Stimulated activated CD8-positive, alpha-beta memory T cell treated with anti-CD3 and anti-CD28 coated beads, Interleukin-4, amount 100 ng/mL, for 48 hours (primary cell): ENCODE measurements at places on chromosomes 6 and 20.

DNA sequence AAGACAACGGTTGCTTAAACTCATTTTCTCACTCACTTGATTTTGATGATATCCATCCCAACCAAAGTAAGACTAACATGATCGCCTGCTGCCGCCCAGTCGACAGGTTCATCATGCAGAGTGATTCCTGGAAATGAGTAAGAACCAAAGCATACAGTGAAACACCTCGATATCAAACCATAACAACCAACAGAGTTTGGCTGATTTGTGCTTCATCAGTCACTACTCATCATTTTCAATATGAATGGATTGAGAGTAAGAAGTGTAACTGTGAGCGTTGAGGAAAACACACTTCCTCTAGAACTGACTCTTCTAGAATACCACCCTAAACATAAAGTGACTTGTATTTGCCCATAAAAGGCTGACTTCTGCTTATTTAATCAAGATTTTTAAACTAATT lies 29.2 kb upstream of the ALDH8A1 start:
- DNase-seq, result peak; percentile 64

GRCh38 chr20:57282670-57283361 lies 16.4 kb upstream of the BMP7 start:
- DNase-seq, result no peak

- no peak for DNase-seq
These were observed 267.1 kb downstream of the ERMARD start for GRCh38 chr6:170018422-170018935.

DNA sequence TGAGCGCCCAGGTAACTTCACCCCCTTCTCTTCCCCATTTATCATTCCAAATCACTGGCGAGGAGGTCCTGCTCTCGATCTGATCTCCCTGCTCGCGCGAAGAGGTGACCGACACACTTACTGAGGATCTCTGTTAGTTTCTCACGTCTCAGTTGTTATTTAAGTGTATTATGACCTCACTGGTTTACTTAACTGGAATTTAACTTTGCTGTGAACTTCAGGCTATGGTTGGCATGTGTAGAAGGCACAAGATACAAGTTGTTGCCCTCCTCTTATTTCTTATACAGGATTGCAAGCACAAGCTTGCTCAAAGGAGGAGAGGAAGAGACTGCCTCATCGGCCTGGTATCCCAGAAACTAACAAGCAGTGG lies 1.2 kb downstream of the RNF217 start:
- DNase-seq, result no peak

GRCh38 chr6:37980222-37980595 lies 160.7 kb downstream of the ZFAND3 start:
- no peak for DNase-seq

GRCh38 chr20:47239719-47240067 lies 116.8 kb downstream of the ZMYND8 start:
- no peak for DNase-seq

DNA sequence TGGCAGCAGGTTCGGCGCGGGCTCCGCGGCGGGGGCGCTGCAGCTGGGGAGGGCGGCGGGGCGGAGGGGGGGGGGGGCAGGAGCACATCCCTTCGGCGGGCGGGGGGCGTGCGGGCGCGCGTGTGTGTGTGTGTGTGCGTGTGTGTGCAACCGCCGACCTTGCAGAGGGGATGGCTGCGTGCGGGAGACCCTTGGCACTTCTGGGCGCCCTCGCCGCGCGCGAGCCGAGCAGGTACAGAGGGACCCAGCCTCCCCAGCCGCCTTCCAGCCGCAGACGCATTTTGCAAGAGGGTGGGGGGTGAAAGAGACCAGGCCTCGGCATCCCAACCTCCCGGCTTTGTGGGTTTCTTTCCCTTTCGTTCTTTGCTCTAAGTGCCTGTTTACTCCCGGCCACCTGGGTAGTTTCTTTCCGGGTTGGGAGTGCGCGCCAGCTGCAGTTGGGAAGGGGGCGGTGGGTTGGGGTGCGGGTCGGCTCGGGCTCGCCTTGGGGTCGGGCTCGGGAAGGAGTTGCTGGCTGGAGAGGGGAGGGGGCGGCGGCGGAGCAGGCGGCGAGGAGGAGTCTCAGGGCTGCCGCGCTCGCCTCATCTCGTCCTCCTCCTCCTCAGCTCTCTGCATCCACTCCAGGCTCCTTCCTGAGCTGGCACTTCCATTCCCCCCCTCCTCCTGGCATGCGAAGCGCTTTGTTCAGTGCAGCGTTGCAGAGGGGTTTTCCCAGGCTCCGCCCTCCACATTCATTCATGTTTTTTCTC lies 620 bp downstream of the HIVEP1 start:
- peak; percentile 83 for DNase-seq

DNA sequence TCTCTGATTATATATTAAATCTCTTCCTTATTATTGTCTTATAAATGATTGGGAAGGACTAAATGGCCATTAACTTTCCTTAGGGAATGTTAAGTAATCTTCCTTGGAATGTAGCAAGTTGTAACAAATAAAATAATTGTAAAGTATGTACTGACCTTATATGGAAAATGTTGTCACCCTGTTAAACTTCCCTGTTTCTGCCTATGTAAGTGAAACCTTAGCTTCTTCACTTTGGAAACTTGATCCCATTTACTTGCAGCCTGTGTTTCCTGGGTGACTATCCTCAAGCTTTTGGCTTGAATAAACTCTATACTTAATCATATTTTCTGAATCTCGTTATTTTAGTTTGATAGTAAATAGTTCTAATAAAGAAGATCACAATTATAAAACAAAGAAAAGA lies 519.5 kb upstream of the PTCHD4 start:
- DNase-seq, result no peak

GRCh38 chr20:17873410-17874270 lies 95.0 kb downstream of the SNX5 start:
- DNase-seq, result no peak

DNA sequence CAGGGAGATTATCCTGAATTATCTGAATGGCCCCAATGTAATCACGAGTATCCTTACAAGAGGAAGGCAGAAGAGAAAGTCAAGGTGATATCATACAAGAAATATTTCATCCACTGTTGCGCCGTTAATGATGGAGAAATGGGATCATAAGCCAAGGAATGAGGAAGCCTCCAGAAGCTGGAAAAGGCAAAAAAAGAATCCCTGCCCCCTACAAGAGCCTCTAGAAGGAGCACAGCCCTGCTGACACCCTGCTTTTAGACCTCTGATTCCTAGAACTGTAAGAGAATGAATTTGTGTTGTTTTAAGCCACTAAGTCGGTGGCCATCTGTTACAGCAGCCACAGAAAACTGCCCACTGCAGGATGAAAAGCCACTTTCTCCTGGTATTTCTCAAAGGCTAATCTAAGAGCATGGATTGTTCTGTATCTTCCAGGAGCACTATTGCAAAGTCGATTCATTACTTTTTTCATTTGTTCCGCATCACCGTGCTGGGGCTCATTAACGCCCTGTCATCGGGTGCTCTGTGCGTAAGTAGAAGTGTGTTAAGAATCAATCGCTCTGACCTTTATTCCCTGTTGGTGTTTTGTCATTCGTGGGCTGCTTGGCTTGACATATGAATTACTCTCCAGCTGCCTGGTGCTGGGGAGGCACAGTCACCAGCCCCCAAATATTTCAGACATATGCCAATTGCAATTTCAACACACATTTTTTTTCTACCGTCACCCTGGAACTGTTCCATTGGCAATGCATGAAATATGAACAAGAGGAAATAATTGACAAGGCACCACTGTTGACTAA lies 117.0 kb downstream of the PCSK2 start:
- no peak for DNase-seq

DNA sequence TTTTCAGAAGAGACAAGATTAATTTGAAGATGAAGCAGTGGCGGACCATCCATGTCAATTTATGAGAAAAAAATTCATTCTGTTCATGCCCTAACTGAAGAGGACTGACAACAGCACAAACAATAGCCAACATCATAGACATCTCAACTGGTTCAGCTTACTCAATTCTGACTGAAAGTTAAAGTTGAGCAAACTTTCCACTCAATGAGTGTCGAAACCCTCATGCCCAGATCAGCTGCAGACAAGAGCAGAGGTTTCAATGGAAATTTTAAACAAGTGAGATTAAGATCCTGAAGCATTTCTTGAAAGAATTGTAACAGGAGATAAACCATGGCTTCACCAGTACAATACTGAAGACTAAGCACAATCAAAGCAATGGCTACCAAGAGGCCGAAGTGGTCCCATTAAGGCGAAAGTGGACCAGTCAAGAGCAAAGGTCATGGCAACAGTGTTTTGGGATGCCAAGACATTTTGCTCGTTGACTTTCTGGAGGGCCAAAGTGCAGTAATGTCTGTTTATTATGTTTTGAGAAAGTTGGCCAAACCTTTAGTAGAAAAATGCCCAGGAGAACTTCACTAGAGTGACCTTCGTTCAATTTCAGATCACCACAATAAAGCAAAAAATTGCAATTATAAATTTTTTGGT lies 6.1 kb upstream of the SFT2D1 start:
- DNase-seq, result no peak

- no peak for DNase-seq
These were observed 190.4 kb downstream of the OGFRL1 start for GRCh38 chr6:71478834-71479541.

DNA sequence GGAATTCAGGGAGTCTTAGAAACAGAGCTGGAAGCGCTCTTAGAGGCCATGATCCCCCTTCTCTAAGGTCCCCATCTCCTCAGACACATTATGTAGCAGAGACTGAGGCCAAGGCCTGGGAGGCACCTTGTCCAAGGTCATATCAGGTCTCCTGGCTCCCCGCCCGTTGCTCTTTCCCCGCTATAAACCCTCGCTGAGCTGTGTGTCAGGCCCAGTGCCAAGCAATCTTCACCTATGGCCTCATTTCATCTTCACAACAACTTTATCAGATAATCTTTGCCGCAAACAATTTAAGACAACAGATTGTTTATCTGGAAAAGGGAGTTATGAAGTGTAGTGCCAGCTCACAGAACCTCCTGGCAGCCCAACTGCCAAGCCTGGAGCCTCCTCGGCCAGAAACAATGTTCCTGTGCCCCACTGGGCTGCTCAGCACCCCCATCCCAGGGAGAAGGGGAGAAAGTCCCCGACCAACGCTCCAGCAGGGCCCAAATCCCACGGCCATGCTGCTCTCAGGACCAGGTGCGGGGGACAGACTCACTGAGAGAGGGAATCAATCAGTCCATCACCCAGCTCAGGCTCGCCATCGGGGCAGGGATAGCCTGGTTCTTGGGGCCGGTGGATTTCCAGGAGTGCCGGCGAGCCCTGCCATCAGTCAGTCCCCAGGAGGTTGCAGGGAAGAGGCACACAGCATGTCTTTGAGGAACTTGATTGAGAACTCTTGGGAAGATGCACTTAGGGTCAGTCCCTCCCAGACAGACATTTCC lies 16.9 kb upstream of the FANCE start:
- DNase-seq, result no peak

DNA sequence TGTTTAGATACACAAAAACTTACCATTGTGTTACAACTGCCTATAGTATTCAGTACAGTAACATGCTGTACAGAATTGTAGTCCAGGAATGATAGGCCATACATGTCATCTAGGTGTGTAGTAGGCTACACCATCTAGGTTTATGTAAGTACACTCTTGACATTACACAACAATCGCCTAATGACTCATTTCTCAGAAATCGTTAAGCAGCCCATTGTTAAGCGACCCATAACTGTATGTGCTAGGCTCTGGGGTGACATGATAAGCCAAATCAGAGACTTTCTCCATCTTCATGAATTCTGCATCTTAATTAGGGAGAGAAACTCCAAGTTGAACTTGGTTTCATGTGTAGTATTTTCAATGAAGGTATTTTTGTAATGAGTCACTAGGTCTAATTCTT lies 17.2 kb downstream of the STK35 start:
- no peak for DNase-seq

GRCh38 chr6:114051031-114051430 lies 80.1 kb upstream of the HDAC2 start:
- DNase-seq, result no peak

DNA sequence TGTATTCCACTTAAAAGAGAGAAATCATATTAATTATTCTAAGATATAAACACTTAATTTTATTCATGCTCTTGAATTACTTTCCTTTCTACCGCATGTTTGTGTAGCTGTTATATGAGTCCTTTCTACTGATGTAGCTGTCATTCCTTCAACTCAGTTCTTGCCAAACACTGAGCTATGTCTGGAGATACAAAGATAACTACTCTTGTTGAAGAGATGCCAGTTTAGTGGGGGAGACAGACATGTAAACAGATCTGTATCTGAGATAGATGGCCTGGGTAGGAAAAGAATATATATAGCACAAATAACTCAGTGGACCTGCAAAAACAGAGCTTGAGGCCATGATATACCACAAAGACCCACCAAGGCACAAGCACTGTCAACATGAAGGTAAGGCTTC lies 157.3 kb downstream of the BTBD9 start:
- no peak for DNase-seq

GRCh38 chr6:63452125-63452524 lies 120.2 kb upstream of the LOC128125822 start:
- no peak for DNase-seq

DNA sequence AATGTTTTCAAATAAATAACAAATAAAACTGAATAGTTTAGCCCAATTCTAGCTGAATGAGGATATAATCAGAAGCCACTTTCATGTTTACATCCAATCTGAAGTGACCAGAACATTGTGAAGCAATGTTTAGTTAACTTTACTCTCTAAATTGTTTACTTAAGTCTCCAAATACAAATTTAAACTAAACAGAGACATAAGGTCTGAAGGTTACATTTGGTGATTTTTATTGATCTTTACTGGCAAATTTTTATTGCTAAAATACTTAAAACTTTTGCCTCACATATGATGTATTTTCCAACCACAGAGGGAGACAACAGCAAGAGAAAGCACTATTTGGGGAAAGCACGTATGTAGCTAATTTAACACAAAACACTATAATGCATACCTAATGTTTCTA lies 106.8 kb upstream of the THEMIS start:
- DNase-seq, result no peak

- peak; percentile 42 for DNase-seq
These were observed 18.9 kb upstream of the MAS1 start for GRCh38 chr6:159871906-159872305.

DNA sequence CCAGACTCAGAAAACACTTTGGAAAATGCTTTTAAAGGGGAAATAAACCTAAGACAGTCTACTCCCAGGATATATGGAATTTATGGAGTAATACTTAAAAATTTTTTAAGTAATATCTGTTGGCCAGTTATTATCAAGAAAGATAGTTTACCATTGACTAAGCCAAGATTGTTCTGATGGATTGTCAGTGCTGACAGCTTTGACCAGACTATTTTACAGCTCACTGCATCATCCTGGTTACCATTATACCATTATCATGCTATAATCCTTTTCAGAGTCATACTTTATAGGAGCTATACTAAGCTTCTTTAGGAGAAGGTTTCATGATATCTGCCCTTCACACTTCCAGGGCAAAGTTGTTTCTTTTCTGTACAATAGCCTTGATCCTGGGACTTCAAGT lies 16.5 kb downstream of the GTF2H5 start:
- DNase-seq, result no peak

DNA sequence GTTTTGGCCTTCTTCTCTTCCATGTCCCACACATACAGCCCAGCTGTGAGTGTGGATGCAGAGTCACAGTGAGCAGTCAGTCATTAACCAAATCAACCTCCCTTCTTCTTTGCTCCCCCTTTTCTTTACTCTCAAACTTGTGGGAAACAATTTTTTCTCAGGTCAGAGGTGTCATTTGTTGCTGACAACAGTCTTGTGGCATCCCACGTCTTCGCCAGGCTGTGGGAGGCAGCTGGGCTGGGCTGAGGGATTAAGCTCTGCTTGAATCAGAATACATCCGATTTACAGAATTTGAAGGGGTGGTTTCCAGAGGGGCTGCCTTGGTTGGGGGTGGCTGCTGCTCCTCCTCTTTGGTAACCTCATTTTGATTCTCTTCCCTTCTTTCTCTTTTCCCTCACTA lies 40.5 kb downstream of the SCGN start:
- no peak for DNase-seq
